ENCODE measurements at places on chromosomes 3 and 15. TPM values are rescaled to one million over a fixed set of nuclear protein-coding genes. Genes with fewer than 3 reads are reported as not detected.

DNA sequence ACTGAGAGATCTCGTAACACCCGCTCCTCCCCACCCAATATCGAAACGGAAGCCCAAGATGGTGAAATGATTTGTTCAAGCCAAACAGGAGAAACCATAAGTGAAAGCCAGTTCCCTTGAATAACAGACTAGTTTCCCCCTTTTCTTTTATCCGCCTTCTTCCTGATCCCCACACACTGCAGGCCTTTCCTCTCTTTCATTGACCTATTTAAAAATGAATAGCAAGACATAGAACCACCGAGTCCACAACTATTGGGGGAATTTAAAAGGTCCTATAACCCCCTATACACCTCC is 382 bp upstream of the COX17 start:
- no peak for DNase-seq

GRCh38 chr3:17179381-17180205 is 294.8 kb downstream of the PLCL2 start:
- no peak for DNase-seq

GRCh38 chr3:187808527-187808895 is 63.2 kb upstream of the BCL6 start:
- DNase-seq: peak; percentile 24

- no peak for DNase-seq
These were observed 801.2 kb downstream of the PDCD6IP start for GRCh38 chr3:34599595-34599994.

Gene OR5H6
- polyA plus RNA-seq: not detected

Gene DUOXA2
- not detected for polyA plus RNA-seq

DNA sequence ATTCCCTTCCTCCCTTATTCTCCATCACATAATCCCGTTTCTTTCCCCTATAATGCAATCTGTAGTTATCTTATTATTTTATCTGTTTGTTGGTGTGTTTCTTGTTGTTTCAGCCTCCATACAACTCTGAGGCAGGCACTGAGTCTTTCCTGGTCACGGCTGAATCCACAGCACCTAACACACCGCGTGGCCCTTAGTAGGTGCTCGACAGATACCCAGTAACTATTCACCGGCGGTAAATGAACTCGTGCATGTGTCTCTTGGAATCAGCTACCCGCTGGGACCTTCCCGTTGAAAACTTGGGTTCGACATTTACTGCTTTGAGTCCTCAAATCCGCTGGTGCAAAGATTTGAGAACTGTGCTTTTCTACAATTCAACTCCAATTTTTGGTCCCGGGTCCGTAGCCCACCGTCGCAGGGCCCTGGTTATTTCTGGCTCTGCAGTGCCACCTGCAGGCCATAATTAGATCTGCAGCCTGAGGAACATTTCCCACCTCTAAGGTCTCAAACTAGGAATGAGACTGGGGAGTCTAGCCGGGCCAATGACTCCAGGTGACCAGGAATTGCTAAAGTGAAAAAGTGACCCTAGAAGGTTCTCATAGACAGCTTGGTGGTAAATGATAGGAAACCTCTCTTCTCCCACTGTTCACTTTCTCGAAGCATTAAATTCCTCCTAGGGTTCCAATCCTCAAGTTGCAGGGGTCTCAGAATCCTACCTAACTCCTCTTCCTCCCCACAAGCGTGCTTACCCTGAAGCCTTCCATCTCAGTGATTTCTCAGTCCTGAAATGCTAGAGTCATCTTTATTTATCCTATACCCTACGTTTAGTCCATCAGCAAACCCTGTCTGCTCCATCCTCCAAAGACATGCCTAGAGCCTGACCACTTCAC is 40.0 kb upstream of the TRH start:
- peak; percentile 34 for DNase-seq

DNA sequence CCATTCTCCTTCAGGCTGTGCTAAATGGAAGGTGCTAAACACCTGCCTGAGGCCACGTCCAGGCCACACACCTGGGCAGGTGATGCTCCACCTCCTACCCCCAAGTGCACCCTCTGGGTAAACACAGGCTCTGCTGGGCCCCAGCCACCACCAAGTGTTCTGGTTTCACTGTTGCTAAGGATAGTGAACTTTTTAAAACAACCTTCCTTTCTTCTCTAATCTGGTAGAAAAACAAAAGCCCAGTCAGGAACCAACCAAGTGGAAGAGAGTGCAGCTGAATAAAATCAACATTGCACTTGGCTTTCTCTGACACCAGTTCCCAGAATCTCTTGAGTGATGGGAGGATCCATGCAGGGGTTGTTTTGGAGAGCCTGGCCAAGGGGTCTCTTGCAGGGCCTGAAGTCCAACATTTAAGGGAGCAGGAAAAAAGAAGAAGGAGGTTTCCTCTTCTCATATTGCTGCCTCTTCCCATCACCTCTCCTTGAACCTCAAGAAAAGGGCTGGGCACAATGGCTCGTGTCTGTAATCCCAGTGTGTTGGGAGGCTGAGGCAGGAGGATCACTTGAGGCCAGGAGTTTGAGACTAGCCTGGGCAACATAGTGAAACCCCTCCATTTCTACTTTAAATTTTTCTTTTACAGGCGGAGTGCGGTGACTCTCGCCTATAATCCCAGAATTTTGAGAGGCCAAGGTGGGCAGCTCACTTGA is 26.2 kb upstream of the ATP13A3 start:
- no peak for DNase-seq

DNA sequence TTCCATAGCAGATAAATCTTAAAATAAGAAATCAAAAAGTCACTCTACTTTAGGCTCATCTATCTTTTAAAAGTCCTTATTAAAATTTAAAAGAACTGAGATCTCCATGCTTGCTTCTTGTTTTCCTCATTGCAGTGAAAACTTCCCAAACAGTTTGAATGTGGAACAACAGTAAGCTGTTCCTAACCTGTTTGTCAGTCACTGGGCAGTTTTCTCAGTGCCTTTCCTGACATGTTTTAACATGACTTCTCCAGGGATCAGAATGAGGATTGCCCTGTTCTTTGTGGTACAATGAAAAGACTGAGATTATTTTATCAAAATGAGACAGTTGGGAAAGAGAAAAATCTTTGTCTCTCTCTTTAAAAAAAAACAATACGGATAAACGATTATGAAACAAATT is 774 bp downstream of the GPR87 start:
- DNase-seq: no peak

GRCh38 chr15:66907826-66908743 is 157.3 kb upstream of the SMAD3 start:
- DNase-seq: no peak
